ENCODE measurements at places on chromosomes 6 and 20. TPM values are rescaled to one million over a fixed set of nuclear protein-coding genes. Genes with fewer than 3 reads are reported as not detected.

PEX7 gene
- total RNA-seq, result 6.7 TPM

MYBL2 gene
- 0.24 TPM for total RNA-seq

DLK2 gene
- total RNA-seq, result 4.8 TPM

STXBP5 gene
- total RNA-seq, result 57.5 TPM

POM121L2 gene
- not detected for total RNA-seq

CDSN gene
- total RNA-seq, result 2.4 TPM

LY86 gene
- total RNA-seq, result 2.2 TPM

MEP1A gene
- total RNA-seq, result 2.2 TPM

CFAP61 gene
- 2.4 TPM for total RNA-seq

LRFN2 gene
- 1.9 TPM for total RNA-seq

SLC17A3 gene
- 6.7 TPM for total RNA-seq

MMP24OS gene
- 28.4 TPM for total RNA-seq

TUBB2B gene
- total RNA-seq, result 73.4 TPM

GPSM3 gene
- total RNA-seq, result 1.2 TPM

Measured in umbilical cord (tissue), 2 donors.